ENCODE measurements at places on chromosomes 2 and 18.

DNA sequence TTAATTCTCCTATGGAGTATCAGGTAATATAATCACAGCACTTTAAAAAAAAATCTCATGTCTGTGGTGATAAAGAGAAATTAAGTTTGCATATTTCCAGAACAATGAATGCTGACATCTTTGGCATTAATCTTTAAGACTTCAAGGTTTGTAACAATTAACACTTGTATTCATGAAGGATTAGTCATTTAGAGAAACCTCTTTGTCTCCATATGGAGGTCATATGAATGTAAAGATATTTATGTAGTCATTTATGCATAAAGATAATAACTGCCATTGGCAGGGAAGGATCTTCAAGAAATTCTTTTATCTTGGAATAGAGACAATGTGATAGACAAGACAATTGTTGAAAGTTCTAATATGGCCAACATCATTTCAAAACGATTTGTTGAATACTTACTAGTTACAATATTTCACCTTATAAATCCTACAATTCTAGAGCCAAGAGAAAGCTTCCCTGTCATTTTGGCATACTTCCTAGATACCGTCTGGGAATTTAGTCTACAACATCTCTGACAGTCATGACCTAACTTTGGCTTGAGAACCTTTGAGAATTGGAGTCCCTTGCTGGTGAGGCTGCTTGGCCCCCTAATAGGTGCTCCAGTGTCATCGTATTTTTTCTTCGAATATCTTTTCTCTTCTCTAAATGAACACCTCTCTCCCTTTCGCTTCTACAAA is 33.6 kb downstream of the RASGRP3 start:
- DNase-seq, result no peak

GRCh38 chr2:197596766-197597165 is 78.6 kb downstream of the RFTN2 start:
- no peak for DNase-seq

GRCh38 chr2:96501471-96501874 is 3.7 kb downstream of the NEURL3 start:
- DNase-seq, result no peak

GRCh38 chr18:76613053-76613754 is 118.2 kb upstream of the ZNF516 start:
- no peak for DNase-seq

DNA sequence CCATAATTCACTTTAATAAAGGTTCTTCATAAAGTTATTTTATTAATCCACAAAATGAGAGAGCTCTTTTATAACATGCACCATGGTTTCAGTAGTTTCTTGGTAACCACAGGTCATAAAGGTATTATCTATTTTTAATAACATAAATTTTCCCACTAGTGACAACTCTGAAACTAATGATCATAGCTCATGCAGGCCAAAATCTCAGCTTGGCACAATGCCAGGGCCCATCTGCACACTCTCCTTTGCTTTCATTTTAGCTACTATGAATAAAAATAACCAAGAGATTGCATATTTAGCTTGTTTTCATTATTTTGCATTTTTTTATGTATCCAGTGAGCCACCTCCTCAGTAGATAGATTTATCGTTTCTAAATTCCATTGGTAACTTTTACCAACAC is 691.8 kb upstream of the CHAC2 start:
- DNase-seq, result no peak

Measured in GM19239 (cell line).